Activated T-cell treated with anti-CD3 and anti-CD28 coated beads, Interleukin-2, amount 50 U/mL, for 72 hours (primary cell): ENCODE measurements at places on chromosomes 3 and 15. TPM values are rescaled to one million over a fixed set of nuclear protein-coding genes. Genes with fewer than 3 reads are reported as not detected.

- no peak for DNase-seq
Measured at GRCh38 chr3:116445311-116445841, at the start of gene LSAMP. TSS of gene LSAMP (minus strand) at chr3:116445487.

GRCh38 chr3:177396733-177397132 lies 199.5 kb upstream of the TBL1XR1 start:
- DNase-seq: no peak

DNA sequence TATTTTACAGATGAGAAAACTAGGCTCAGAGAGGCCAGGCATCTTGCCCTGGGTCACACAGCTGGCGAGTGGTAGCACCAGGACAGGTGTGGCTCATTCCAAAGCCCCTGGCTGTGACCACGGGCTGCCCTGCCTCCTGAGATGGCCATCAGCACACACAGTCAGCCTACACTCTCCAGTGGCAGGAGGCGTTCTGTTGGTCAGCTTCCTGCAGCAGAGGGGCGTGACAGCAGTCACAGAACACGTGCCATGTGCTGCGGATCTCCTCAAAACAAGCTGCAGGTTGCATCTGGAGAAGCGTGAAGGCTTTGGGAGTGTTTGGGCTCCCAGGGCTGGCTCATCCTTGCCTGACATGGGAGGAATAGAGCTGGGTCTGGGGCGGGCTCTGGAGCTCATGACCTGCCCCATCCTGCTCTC lies 43.5 kb upstream of the MAGEF1 start:
- no peak for DNase-seq

DNA sequence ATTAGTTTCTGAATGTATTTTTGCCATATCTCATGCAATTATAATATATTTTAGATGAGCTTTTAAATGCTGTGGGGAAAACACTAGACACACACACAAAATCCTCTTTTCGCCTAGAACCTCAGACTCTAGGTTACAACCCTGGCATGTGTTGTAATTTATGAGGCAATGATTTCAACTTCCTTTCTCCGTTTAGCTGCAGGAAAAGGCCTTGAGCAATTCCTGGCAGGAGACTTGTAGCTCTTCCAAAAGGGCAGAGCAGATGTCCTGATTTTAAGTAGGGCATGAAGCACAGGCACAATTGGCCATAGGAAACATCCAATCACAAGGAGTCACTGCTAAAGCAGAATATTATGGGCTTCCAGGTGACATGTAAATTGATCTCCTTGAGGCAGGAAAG lies 82.0 kb downstream of the GPR156 start:
- no peak for DNase-seq

LAMB2 gene
- 1.7 TPM for total RNA-seq

CCDC39 gene
- not detected for total RNA-seq
